Activated effector memory CD4-positive, alpha-beta T cell treated with Interleukin-2 at 50 U/mL for 16 hours (primary cell): ENCODE measurements at places on chromosomes 7 and 10.

- no peak for DNase-seq
Observed at GRCh38 chr10:26950934-26951333, 90.2 kb upstream of the ABI1 start.

DNA sequence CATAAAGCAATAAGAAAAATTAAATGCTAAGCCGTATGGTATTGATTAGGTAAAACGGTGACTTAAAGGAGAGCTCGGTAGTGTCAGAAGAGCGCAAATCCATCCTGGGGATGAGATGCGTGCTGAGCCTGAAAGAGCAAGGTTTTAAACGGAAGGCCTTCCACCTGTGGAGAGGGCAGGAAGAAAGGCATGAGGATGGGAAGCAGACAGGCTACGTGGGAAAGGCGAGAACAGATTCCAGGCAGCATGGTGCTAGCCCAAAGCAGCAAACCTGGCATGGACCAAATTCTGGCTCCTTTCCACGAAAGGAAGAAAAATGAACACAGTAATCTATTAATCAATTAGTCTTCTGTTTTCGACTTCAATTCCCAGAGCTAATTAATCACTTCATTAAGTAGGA is 103.5 kb downstream of the HIPK2 start:
- no peak for DNase-seq

DNA sequence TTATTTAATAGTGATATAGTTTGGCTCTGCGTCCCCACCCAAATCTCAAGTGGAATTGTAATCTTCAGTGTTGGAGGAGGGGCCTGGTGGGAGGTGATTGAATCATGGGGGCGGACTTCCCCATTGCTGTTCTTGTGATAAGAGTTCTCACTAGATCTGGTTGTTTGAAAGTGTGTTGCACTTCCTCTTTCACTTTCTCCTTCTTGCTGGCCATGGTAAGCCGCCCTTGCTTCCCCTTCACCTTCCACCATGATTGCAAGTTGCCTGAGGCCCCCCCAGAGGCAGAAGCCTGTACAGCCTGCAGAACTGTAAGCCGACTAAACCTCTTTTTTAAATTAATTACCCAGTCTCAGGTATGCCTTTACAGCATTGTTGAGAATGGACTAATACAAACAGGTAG is 101.4 kb downstream of the MTPAP start:
- no peak for DNase-seq

GRCh38 chr10:56091872-56092271 is 269.2 kb downstream of the ZWINT start:
- DNase-seq, result no peak

GRCh38 chr10:71763352-71764127 is 9.8 kb downstream of the VSIR start:
- no peak for DNase-seq

DNA sequence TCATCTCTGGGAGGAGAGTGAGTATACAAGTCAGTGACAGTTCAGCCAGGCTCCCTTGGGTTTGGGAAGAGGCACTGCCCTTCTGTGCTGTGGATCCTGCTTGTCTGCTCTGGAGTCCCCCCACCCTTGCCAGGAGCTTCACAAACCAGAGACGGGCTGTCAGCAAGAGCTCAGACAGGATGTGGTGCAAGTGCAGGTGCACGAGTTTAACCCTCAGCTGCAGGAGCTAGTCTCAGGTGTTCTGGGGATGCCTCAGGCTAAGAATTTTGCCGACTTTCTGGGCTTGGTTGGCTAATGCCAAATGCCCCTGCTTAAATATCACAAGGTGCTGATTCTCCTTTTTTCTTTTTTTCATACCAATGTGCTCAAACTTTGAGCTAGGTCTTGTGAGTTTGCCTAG is 22.3 kb downstream of the ZNF783 start:
- DNase-seq, result peak; percentile 48

DNA sequence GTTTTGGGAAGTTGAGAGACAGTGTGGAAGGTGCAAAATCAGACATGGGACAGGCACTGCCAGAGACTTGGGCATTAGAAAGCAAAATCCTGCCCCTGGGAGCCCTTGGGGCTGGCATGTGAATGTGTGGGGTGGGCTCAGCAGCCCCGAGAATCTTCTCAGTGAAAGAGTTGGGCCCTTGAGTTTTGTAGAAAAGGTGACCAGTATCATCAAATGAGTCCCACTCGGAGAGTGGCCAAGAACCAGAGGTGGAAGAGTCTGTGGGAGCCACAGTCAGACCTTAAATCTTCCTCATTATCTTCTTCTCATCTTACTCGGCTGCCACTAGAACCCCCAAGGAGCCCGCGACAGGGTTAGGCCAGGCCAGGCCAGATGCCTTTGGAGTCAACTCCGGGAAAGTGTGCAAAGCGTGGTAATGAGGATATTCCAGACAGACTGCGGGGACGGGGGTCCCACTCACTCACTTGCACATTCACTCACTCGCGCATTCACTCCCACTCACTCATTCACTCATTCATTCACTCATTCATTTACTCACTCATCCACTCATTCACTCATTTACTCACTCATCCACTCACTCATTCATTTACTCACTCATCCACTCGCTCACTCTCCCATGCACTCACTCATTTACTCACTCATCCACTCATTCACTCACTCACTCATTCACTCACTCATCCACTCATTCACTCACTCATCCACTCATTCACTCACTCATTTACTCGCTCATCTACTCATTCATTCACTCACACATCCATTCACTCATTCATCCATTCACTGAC is 74.9 kb downstream of the CARD11 start:
- no peak for DNase-seq

GRCh38 chr7:157500171-157500960 is 163.6 kb downstream of the DNAJB6 start:
- no peak for DNase-seq

DNA sequence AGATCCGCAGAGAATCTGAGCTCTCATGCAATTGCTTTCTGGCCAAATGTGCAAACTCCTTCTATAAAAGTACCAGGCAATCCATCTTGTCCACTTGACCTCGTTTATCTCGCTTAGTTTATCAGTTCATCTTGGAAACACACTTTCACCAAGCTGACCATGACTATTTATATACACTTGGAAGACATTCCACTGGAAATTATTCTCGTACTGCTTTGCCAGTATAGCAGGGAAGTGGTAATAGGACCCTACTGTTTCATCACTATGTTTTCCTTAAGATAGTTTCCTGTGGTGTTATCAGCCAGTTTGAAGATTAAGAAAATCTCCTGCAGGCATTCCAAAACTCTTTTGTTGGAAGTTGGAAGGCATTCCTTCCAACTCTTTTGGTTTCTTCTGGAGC is 115.3 kb upstream of the FAM171A1 start:
- no peak for DNase-seq

DNA sequence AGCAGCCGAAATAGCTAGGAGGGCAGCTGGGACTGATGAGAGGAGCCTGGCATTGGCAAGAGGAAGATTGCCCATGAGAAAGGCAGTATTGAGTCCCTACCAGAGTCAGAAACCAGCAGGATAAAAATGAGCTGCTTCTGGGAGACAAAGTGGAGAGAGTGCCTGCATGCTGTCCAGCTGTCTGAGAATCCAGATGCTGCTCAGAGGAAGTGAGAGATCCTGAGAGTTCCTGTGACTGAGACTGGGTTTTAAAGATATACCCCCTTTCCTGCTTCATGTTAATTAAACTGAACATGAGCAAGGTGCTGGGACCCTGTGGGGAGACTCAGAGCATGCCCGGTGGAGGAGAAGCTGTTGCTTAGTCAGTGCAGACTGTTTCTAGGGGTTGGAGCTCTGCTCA is 107.5 kb downstream of the KIF20B start:
- no peak for DNase-seq

- no peak for DNase-seq
Observed at GRCh38 chr10:5550250-5550545, 25.4 kb downstream of the CALML3 start.

- peak; percentile 35 for DNase-seq
Observed at GRCh38 chr7:98420966-98421612, 20.2 kb upstream of the BAIAP2L1 start.

- no peak for DNase-seq
Observed at GRCh38 chr10:101968940-101969321, 87.0 kb downstream of the ARMH3 start.

DNA sequence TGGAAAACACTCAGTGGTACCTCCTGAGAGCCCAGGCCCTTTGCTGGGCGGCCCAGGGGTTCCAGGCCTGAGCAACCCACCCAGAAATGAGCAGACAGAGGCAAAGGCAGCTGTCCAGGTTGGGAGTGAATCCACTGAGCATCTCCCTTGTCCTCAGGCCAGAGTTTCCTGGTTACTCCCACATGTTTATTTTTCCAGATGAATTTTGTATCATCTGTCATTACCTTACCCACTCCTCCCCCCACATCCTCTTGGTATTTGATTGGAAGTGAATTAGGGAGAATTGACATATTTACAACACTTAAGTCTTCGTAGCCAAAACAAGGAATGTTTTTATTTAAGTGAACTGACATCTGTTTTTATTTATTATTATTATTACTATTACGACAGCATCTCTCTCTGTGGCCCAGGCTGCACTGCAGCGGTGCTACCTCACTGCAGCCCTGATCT is 13.2 kb upstream of the LMBR1 start:
- no peak for DNase-seq

GRCh38 chr7:96297876-96298275 is 24.0 kb downstream of the SLC25A13 start:
- DNase-seq, result no peak

- DNase-seq, result no peak
Observed at GRCh38 chr7:111958896-111959295, 247.3 kb downstream of the DOCK4 start.

- DNase-seq, result no peak
Observed at GRCh38 chr7:118755067-118755625, 530.6 kb downstream of the ANKRD7 start.

DNA sequence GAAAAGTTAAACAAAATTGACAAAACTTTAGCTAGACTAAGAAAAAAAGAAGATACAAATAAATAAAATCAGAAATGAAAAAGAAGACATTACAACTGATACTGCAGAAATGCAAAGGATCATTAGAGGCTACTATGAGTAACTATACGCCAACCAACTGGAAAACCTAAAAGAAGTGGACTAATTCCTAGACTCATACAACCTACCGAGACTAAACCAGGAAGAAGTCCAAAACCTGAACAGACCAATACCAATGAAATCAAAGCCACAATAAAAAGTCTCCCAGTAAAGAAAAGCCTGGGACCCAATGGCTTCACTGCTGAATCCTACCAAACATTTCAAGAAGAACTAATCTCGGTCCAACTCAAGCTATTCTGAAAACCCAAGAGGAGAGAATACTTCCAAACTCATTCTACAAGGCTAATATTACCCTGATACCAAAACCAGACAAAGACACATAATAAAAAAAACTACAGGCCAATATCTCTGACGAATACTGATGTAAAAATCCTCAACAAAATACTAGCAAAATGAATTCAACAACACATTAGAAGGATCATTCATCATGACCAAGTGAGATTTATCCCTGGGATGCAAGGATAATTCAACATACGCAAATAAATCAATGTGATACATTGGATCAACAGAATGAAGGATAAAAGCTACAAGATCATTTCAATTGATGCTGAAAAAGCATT is 20.3 kb downstream of the ELAPOR2 start:
- DNase-seq, result no peak

- DNase-seq, result no peak
Observed at GRCh38 chr7:134694299-134694698, 47.6 kb downstream of the BPGM start.

- no peak for DNase-seq
Observed at GRCh38 chr10:100340948-100341847, 5.8 kb upstream of the SCD start.

- DNase-seq, result no peak
Observed at GRCh38 chr10:34151481-34151880, 663.6 kb downstream of the PARD3 start.

DNA sequence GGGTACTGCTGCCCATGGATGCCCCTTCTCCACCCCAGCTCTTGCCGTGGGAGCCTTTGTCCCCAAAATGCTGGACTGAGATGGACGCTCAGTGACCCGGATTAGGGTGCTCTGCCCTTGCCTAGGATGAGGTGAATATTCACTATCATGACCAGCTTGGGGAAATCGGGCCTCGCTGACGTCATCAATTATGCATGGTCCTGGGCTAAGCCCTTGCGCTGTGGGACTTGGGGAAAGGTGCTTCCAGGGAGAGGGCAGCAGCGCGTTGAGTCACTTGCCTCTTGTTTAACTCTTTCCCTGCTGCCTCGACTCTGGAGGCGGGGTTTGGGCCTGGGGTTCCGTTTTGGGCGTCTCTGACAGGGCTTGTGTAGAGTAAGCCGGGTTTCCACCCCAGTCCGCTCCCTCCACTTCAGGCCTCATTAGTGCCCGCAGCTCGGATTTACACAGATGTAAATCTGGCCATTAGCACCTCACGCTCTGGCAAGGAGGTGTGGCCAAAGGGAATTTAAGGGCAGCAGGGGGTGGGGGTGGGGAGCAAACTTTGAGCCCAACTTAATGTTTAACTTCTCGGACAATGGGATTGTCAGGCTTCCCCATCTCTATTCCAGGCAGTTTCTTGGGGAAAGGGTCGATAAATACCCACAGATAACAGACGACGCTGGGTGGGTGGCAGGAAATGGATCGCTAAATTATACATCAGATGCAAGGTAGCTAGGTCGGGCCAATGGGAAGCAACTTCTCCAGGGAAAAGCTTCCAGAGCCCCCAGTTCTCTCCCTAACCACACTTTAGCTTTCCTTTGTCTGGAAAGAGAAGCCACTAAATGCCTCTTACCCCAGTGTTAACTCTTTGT is 51.3 kb upstream of the TCF7L2 start:
- DNase-seq, result no peak

DNA sequence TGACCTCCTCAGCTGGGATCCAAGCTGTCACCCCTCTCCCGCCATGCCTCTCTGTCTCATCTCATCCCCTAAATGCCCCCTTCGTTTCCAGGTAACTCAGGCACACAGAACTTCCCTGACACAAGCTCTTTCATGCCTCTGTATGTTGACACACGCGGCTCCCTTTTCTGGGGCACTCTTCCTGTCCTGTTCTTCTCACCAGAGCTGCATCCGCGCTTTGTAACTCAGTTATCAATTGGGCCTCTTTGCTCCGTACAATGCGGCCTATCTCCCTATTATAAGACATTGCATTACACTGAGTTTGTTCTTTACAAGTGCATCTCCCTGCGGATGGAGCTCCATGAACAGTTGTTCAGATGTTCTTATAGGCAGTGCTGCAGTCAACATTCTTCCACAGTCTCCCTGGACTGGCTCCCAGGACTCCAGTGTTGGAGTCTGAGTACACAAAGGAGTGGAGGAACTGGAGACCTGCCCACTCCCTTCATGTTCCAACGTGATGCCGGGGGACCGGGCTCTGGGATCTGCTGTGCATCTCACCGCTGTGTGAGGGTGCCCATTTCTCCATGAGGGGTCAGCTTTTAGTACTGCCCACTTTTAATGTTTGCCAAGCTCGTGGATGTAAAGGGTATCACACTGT is 56.9 kb upstream of the TNS3 start:
- DNase-seq, result no peak

- no peak for DNase-seq
Observed at GRCh38 chr7:137870684-137871083, 23.9 kb upstream of the DGKI start.

DNA sequence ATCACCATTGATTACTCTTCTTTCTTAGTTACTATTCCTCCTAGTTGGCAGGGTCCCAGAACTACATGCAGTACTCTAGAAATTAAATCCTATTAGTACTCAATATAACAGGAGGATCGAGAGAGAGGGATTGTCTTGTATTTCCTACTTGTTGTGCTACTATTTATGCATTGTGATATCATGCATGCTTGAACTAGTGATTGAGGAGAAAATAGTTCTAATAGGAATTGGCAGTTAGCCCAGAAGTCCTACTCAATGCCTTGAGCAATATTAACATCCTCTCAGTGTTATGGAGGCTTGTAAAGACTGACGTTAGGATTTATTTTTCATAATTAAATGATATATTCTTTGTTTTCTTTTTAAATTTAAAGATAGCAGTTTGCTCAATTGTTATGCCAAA is 67.4 kb downstream of the FOXP2 start:
- no peak for DNase-seq
